ENCODE measurements at places on chromosomes 11 and 22. TPM values are rescaled to one million over a fixed set of nuclear protein-coding genes. Genes with fewer than 3 reads are reported as not detected.

TTLL12 gene
- 5.4 TPM for total RNA-seq

LRRC10B gene
- not detected for total RNA-seq

NRGN gene
- 0.41 TPM for total RNA-seq

TMEM121B gene
- total RNA-seq = 0.11 TPM

FGF3 gene
- not detected for total RNA-seq

YPEL1 gene
- 3.2 TPM for total RNA-seq

GGTLC3 gene
- not detected for total RNA-seq

GALNT18 gene
- total RNA-seq = not detected

OR5B21 gene
- total RNA-seq = not detected

OR9G4 gene
- total RNA-seq = not detected

EMID1 gene
- not detected for total RNA-seq

All from CD8-positive, alpha-beta T cell (primary cell).